ENCODE measurements at places on chromosomes 5 and 9.
A peak's percentile ranks its signal among the peaks of the same experiment; 100 is the strongest.

DNA sequence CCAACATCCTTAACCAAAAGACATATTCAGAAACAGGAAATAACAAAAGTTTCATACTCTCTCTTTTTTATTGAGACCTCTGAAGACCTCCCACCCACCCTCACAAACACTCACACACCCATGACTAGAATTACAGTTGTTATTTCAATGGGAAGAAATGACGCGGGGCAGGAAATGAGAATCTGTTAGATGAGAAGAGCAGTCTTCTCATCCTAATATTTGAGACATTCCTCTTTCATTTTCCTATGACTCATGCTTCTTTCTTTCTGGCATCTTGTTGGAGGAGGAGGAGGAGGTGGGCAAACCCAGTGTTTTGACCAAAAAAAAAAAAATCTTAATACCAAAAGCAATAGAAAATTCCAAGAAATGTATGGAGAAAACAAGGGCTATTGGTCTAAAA is 179.5 kb upstream of the TARS1 start:
- no peak for DNase-seq

GRCh38 chr5:33238826-33239695 is 201.7 kb upstream of the TARS1 start:
- no peak for DNase-seq

GRCh38 chr5:2797160-2797559 is 45.7 kb upstream of the IRX2 start:
- no peak for DNase-seq

- DNase-seq: no peak
Measured at GRCh38 chr9:114029311-114030170, 48.6 kb downstream of the AMBP start.

DNA sequence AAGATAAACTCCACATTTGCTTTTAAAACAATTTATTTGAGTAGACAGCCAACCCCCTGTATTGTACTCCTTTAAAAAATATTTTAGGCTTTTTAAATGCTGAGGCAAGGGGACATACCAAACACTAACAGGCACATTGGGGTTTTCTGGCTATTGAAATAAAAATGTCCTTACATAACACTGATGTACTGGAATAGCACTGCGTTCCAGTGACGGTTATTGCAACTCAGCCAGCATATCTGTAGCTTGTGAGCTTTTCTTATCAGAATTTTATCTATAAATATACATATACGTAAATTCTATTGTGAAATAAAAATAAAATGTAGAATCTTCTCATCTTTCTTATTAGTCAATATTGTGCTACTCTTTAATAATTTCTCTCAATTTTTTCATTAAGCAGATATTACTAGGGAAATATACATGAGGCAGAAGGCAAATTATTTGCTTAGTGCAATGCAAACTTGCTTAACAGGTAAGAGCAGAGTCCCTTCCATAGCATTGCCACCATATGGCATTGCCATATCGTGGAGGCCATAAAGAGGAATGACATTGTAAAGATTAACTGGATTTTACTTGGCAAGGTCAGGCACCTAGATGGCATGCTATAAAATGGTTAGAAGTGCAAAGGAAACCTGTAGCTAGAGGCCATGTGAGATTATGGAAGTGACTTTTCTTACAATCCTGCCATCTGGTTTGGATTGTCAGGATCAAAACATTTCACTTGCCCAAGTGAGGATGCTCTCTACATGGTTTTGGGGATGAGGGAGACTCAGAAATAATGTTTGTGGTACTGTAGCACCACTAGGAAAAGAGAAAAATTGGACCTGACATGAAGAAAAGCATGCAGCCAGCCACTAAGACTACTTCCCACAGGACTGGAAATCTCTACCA is 94.8 kb upstream of the CDKN2B start:
- DNase-seq: no peak

DNA sequence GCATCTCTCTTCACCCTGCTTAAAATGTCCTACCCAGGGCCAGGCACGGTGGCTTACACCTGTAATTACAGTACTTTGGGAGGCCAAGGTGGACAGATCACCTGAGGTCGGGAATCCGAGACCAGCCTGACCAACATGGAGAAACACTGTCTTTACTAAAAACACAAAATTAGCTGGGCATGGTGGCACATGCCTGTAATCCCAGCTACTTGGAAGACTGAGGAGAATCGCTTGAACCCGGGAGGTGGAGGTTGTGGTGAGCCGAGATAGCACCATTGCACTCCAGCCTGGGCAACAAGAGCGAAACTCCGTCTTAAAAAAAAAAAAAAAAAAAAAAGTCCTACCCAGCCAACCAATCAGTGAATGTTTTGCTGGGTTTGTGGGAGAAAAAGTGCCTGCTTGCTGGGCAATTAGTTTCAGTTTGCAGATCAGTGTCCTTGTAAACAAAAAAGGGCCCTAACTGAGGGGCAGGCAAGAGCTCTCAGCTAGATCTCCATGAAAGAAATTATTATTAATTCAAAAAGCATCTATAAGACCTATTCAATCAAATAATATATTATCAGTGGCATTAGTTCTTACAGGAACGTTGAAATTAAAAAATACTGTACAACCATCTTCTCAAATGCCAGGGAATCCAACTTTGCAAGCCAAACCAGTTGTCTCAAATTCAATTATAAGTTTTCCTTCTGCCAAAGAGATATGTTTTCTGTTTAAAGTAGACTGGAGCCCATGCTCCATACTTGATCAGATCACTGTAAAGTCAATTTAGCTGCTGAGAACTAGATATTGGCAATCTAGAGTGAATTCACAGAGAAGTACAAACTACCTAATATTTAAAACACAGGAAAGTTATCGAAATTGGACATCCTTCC is 3.9 kb downstream of the MEGF9 start:
- peak; percentile 44 for DNase-seq

DNA sequence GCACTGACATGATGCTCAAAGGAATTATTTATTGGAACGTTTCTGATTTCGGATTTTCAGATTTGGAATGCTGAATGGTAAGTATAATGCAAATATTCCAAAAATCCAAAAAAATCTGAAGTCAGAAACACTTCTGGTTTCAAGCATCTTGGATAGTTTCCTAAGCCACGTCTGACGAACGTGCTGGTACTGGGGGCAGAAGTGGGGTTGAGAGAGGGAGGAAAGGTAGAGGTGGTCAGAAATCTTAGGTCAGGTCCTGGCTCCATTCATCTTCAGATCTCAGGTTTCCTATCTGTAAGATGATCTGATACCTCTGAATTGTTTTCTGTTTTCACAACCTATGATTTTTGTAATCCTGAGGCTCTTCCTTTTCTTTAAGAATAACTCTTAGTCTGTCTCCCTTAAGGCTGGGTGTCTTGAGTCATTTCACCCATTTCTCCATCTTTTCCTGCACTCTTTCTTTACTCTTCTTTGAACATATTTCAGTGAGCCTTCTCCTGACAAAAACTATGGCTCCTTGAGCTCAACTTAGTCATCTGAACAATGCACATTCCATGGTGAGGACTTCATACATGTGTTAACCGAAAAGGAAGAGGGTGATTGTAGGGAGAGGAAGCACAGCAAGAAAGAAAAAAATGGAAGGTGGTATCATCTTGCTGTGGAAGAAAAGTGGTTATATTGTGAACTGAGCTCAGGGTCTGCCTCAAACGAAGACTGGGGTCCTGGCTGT is 3.3 kb downstream of the SGCD start:
- no peak for DNase-seq

GRCh38 chr5:125323613-125324012 is 577.2 kb upstream of the ZNF608 start:
- no peak for DNase-seq
